ENCODE measurements at places on chromosomes 4 and X. TPM values are rescaled to one million over a fixed set of nuclear protein-coding genes. Genes with fewer than 3 reads are reported as not detected.

The TLR6 gene
- polyA plus RNA-seq, result 0.62 TPM

The XK gene
- polyA plus RNA-seq, result 0.73 TPM

The SLC2A9 gene
- polyA plus RNA-seq, result 41.5 TPM

The FMR1NB gene
- polyA plus RNA-seq, result not detected

Data from kidney (tissue), 22 donors.